ENCODE measurements at places on chromosomes 2 and 18.

- DNase-seq, result no peak
Measured at GRCh38 chr18:37869051-37869450, 303.5 kb upstream of the CELF4 start.

- no peak for DNase-seq
Measured at GRCh38 chr2:3242747-3243369, 134.8 kb downstream of the EIPR1 start.

DNA sequence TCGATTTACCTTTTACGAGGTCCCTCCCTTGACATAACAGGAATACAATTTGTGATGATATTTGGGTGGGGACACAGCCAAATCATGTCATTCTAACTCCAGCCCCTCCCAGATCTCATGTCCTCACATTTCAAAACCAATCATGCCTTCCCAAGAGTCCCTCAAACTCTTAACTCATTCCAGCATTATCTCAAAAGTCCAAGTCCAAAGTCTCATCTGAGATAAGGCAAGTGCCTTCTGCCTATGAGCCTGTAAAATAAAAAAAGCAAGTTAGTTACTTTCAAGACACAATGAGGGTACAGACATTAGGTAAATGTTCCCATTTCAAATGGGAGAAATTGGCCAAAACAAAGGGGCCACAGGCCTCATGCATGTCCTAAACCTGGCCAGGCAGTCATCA is 381.1 kb downstream of the PIK3C3 start:
- no peak for DNase-seq

GRCh38 chr2:146321175-146321574 is 1523.7 kb upstream of the ACVR2A start:
- no peak for DNase-seq

- no peak for DNase-seq
Measured at GRCh38 chr2:51222106-51222505, 190.2 kb upstream of the NRXN1 start.

- DNase-seq, result no peak
Measured at GRCh38 chr2:68031542-68032160, 31.2 kb downstream of the C1D start.

- DNase-seq, result peak; percentile 45
Measured at GRCh38 chr2:96315400-96316071, 9.6 kb upstream of the ITPRIPL1 start.

DNA sequence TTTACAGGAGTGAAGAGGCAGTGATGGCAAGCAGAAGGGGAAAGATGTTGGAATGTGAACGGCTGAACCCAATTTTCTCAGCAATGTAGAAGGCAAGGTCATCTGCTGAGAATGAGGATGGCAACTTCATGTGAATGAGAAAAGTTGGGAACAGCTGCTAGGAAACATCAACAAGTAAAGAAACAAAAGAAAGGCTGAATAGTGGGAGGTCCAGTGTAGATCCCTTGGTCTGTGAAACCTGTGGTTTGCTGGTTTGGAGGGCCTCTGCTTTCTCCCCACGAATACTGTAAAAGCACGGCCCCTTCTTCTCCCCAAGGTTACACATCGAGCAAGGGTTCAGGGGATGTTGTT is 27.4 kb downstream of the MARCHF4 start:
- no peak for DNase-seq

DNA sequence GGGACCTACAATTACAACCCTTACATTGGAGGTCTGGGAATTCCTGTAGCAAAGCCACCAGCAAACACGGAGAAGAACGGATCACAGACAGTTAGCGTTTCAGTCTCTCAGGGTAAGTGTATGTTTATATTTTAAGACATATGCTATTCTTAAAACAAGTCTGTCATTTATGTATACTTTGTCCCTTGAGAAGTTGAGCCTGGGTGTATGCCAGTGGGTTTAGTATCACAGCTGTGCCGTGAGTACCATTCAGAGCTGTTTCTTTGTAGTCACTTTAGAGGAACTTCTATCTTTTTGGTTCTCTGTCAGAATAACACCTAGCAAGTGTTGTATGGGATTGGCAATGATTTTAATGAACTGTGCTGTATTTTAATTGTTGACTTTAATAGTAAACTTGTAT is 125.6 kb downstream of the BIRC6 start:
- DNase-seq, result no peak

- DNase-seq, result no peak
Measured at GRCh38 chr2:85078536-85078935, 54.7 kb upstream of the TCF7L1 start.

DNA sequence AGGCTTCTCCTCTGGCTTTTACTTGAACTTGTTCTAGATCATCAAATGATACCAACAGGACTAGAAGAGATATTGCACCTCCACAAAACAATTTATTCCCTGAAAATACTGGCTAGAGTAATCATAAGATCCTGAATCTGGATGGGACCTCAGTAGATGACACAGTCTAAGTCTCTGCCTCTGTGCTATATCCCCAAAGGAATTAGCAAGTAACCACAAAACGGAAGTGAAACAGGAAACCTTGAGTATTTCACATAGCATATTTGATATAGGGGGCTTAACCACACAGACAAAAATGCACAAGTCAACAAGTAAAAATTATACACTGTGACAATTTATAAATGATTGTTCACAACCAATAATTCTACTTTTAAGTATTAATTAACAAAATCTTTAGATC is 456.9 kb upstream of the TNP1 start:
- DNase-seq, result no peak

DNA sequence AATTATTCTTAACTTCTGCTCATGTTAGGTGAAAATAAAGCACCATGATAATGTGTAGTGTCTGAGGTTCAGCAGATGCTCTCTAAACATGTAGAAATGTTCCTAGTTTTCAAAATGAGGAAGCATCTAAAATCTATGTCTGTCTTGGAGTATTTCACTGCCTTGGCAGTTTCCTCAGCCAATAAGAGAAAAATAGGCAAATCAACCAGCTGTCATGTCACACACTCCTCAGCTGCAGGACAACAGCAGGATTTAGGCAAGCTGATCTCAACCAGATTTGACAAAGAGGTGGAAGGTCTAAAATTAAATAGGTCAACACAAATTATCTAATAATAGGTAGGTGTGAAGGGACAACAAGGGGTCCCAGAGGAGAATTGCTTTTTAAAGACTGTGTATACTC is 164.1 kb upstream of the BOD1L2 start:
- DNase-seq, result no peak

- DNase-seq, result no peak
Measured at GRCh38 chr18:48860269-48861180, 90.2 kb downstream of the SMAD7 start.

- DNase-seq, result no peak
Measured at GRCh38 chr18:38427234-38427633, 861.6 kb upstream of the CELF4 start.

DNA sequence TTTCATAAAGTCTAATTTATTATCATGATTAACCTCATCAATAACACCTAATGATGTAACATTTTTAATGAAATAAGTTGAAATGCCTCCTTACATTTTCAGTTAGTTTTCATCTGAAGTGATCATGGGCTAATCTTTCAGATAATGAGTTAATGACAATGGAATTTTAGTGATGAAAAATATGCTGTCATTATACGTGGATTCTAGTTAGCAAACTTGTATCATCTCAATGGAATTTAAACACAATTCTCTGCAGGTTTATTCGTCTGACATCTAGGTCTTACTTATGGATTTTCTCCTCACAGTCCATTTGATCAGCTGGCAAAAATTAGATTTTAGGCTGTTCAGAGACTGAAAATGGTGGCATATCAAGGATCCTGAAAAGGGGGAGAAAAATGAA is 885.0 kb downstream of the SLC4A3 start:
- DNase-seq, result no peak

DNA sequence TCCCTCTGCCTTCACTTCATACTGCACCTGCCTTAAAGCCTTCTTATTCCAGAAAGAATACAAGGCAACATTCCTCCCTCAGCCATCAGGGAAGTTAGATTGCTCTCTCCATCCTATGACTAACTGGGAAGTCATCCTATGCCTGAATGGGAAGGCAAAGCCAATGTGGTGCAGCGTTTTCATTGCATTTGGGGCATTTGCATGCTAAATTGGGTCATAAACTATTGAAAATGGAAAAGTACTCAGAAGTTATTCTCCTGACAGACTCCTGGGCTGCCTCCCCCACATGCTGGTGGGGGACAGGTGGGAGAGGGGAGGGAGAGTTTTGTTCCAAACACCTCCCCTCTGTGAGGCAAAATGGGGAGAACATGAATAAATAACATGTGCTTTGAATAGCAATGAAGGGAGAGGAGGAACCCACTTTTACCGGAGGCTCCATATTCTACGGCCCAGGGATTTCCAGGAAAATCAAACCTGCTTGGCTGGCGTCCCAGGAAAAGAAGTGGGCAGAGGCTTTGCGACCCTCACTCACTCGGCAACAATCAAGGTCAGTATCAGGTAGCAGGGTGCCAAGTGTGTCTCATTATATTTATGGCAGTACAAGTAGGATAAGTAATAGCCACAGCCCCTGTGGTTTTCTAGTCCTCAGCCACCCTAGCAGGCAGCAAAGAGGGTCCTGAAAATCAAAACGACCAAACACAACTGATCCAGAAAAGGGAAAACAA is 84.1 kb downstream of the BOD1L2 start:
- DNase-seq, result no peak

- no peak for DNase-seq
Measured at GRCh38 chr18:39232937-39233336, 1667.3 kb upstream of the CELF4 start.

DNA sequence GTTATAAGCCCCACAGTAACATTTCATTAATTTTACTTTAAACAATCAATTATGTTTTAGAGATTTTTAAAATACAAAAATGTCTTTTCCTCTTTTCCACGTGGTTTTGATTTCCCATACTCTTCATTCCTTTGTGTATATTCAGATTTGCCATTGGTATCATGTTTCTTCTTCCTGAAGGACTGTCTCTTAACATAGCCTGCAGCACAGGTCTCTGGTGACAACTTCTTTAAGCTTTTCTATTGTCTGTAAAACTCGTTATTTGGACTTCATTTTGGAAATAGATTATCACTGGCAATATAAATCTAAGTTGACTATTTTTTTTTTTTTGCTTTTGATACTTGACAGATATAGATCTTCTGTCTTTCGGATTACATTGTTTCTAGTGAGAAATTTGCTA is 115.2 kb upstream of the KLHL29 start:
- no peak for DNase-seq

- no peak for DNase-seq
Measured at GRCh38 chr2:157055660-157056199, 201.8 kb upstream of the GALNT5 start.

GRCh38 chr18:49335677-49336076 is 124.8 kb downstream of the DYM start:
- no peak for DNase-seq

DNA sequence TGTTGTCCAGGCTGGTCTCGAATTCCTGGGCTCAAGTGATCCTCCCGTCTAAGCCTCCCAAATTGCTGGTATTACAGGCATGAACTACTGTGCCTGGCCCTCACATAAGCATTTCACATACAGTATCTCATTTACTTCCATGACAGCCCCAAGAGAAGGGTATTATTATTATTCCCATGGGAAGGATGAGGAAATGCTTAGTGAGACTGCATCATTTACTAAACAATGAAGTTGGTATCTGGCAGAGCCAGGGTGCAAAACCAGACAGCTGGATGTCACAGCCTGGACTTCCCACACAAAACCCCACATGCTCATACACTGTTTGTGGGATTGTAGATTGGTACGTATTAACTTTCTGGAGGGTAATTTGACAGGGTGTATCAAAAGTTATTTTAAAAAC is 29.9 kb downstream of the DAPL1 start:
- DNase-seq, result no peak

DNA sequence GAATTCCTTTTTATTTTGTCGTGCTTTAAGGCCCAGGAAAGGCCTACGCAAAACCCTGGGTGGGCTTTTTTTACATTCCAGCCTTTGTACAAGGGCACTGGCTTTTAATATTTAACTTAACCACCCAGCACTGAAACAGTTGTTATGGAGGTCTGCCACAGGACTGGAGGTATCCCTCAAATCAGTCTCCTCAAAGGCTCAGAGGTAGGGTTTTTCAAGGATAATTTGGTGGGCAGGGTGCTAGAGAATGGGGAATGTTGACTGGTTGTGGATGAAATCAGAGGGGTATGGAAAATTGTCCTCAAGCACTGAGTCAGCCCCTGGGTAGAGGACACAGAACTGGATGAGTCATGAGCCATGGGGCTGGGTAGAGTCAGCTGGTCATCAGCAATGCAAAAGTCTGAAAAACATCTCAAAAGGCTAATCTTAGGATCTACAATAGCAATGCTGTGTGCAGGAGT is 443.1 kb downstream of the THSD7B start:
- no peak for DNase-seq

- no peak for DNase-seq
Measured at GRCh38 chr2:120989512-120990441, 254.1 kb downstream of the GLI2 start.

- DNase-seq, result no peak
Measured at GRCh38 chr2:106516436-106516835, 29.3 kb downstream of the CD8B2 start.

DNA sequence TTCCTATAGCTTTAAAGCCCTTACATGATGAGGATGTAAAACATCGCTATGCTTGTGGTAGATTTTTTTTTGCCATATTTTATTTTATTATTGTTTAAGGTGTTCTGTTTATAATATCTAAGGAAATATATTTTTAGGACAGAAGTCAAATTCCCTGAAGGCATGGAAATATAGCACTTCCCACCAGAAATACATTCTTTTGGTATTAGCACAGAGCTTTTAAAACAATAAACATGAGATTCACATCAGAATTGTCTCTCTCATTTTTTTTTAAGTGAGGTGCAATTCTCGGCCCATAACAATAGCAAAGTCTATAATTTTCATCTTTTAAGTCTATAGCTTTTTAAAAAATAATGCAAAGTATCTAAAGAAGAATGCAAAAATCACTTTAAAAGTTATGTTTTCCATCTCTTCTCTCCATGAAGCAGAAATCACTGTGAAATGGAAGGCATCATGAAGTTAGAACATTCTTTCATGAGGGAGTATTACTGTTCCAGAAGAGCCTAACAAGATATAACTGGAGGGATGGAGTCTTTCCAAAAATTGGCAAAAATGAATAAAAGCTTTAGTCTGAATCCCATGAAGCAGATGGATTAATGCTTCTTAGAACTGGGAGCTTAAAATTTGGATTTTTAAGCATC is 283.6 kb upstream of the TRIB2 start:
- DNase-seq, result no peak

DNA sequence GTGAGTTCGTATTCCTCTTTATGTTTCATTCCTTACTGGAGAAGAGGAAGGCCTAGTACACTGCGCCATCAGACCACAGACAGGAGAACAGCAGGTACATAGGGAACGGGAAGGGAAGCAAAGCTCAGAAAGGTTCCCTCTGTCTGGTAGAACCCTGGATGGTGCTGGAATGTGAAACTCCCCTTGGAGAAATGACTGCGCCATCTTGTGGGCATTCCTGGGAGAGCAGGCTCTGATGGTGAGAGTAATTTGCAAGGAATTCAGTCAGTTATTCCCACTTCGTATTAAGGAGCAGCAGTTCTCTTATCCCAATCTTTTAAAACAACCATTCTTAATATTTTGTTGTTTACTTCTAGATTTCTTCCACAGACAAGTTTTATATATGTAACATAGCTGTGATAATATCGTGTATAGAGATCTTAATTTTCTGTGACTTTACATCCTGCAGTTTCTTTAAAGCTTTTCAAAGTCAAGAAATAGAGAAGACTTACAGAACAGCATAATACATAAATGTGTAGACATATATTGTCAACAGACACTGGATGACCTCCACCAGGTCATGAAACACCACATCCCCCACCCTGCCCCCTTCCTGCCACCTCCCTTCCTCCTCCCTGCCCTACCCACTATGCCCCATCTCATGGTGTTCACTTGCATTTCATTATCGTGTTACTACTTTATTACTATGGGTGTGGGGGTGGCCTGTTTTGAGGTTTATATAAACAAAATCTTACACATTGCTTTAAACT is 83.9 kb downstream of the ARHGEF4 start:
- peak; percentile 76 for DNase-seq

Data from activated T-cell treated with anti-CD3 and anti-CD28 coated beads, Interleukin-2, amount 50 U/mL, for 48 hours (primary cell).